Ovary (tissue), 10 donors: ENCODE measurements at places on chromosomes 12 and 14. TPM values are rescaled to one million over a fixed set of nuclear protein-coding genes. Genes with fewer than 3 reads are reported as not detected.

GRCh38 chr12:112322441-112322840 is 59.8 kb downstream of the HECTD4 start:
- no peak overlapping the region for H3K4me3 ChIP-seq
- H3K27me3 ChIP-seq: no peaks in the 10 kb centered on the region
- H3K36me3 ChIP-seq: no peaks in the 10 kb centered on the region
- no peak overlapping the region for H3K27ac ChIP-seq
- no peak for DNase-seq

GRCh38 chr12:20174528-20175175 is 193.7 kb upstream of the PDE3A start:
- H3K27ac ChIP-seq: no peak overlapping the region
- DNase-seq: no peak
- H3K4me3 ChIP-seq: no peak overlapping the region
- H3K4me1 ChIP-seq: no peaks in the 10 kb centered on the region
- no peaks in the 10 kb centered on the region for H3K27me3 ChIP-seq

Gene C12orf54
- 1.4 TPM for total RNA-seq

Gene TBC1D30
- total RNA-seq: 2.7 TPM

Gene MBD6
- total RNA-seq: 25.2 TPM

- no peaks in the 10 kb centered on the region for H3K27me3 ChIP-seq
- H3K36me3 ChIP-seq: no peaks in the 10 kb centered on the region
- H3K4me1 ChIP-seq: no peaks in the 10 kb centered on the region
- H3K4me3 ChIP-seq: no peak overlapping the region
Measured at GRCh38 chr14:24079491-24080141, 8.3 kb downstream of the CPNE6 start.

DNA sequence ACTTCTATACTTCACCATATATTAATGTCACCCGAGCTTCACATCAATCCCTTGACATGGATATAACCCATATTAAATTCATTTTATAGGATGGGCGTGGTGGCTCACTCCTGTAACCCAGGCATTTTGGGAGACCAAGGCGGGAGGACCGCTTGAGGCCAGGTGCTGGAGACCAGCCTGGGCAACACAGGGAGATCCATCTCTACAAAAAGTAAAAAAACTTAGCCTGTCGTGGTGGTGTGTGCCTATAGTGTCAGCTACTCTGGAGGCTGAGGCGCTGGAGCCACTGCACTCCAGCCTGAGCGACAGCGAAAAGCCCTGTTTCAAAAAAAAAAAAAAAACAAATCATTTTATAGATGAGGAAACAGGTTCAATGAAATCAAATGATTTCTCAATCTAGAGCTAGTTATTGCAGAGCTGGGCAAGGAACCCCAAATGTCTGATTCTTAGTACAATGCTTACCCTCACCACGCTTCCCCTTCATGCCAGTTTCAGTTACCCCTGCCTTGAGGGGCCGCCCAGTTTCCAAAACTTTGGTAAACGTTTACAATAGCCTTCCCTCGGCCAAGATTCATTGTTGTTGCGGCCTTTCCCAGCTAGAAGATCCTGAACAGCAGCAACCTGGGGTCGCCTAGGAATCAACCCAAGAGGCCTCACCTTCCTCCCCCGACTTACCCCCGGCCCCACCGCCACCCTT is 751 bp downstream of the PSMB5 start:
- H3K27me3 ChIP-seq: no peaks in the 10 kb centered on the region
- H3K4me1 ChIP-seq: peaks cover 4% of the 10 kb centered on the region
- no peaks in the 10 kb centered on the region for H3K36me3 ChIP-seq
- no peak for DNase-seq
- peak overlapping the region; percentile 66 for H3K4me3 ChIP-seq

Gene NOVA1
- 3.9 TPM for total RNA-seq

Gene CAPS2
- 19.3 TPM for total RNA-seq

DNA sequence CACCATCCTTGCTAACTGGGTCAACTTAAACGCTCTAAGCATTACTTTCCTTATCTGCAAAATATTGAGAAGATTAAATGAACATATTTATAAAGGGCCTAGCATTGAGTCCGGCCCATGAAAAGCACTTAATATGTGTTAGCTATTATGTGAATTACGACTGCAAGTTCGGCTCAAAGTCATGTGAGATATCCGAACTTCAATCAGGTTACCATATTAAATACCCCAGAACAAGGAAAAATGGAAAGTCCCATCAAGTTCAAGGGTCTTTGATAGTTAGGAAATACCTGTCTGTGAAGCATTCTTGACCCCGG is 487 bp upstream of the NRDE2 start:
- peak overlapping the region; percentile 59 for H3K4me3 ChIP-seq
- peaks cover 7% of the 10 kb centered on the region for H3K4me1 ChIP-seq
- DNase-seq: no peak
- no peaks in the 10 kb centered on the region for H3K27me3 ChIP-seq
- H3K36me3 ChIP-seq: no peaks in the 10 kb centered on the region

Gene TCL1B
- total RNA-seq: not detected

GRCh38 chr12:99752740-99753139 is 105.2 kb downstream of the GARIN6 start:
- H3K27ac ChIP-seq: no peak overlapping the region
- H3K4me1 ChIP-seq: no peaks in the 10 kb centered on the region
- H3K27me3 ChIP-seq: no peaks in the 10 kb centered on the region
- no peaks in the 10 kb centered on the region for H3K36me3 ChIP-seq

DNA sequence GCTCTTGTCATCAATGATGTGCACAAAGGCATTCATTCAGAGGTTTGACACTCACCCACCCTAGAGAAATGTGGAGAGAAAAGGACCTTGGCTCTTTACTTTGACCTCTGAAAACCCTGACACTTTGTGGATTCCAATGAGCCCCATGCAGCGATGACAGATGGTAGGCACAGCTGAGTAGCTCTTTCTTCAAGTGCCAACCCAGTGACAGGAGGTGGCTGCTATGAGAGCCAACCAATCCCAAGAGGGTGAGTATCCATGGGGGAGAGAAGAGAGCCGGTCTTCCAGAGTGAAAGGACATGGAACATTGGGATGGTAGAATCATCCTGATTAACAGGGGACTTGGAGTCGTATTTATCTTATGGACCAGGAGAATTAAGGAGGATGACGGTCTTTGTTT is 17.8 kb downstream of the SLC8A3 start:
- no peaks in the 10 kb centered on the region for H3K36me3 ChIP-seq
- no peaks in the 10 kb centered on the region for H3K4me1 ChIP-seq
- no peak overlapping the region for H3K4me3 ChIP-seq
- H3K27me3 ChIP-seq: no peaks in the 10 kb centered on the region

GRCh38 chr12:117010693-117011451 is 88.3 kb downstream of the TESC start:
- H3K36me3 ChIP-seq: no peaks in the 10 kb centered on the region
- H3K27me3 ChIP-seq: no peaks in the 10 kb centered on the region
- H3K4me1 ChIP-seq: no peaks in the 10 kb centered on the region
- no peak overlapping the region for H3K27ac ChIP-seq
- H3K4me3 ChIP-seq: no peak overlapping the region
- no peak for DNase-seq

DNA sequence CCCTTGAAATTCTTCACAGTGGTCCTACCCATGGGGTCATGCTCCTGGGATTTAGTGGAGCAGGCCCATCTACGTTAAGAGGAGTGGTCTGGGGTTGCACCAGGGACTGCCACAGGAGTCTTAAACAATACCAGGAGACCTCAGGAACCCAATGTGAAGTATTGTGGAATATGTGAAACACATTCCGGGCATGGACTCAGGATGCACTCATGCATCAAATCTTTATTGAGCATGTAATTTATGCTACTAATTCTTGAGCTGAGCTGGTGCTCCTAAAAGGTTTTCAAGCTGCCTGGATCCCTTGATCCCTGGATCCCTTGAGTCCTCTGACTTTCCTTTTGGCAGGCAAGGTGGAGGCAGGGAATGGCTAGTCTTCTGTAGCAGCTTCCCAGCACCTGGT is 8.8 kb downstream of the SERPINA10 start:
- no peak for DNase-seq
- H3K4me3 ChIP-seq: no peak overlapping the region
- no peaks in the 10 kb centered on the region for H3K27me3 ChIP-seq

Gene ASB2
- total RNA-seq: 2.0 TPM

DNA sequence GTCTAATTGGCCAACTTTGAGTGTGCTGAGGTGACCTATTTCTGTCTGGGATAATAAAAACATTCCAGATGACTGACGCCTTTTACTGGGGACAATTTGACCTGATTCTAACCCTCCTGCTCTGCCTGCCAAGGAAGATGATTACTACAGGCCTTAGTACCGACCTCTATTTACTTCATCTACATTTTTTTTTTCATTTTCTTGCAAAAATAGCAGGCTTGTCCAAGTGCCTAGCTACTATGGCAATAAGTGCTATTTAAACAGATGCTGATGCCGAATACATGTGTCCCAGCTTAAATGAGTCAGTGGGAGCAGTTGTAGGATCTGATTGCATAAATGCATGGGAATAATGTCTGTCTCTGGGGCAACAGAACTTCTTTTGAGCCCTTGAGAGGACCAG is 254.3 kb downstream of the RGS6 start:
- no peaks in the 10 kb centered on the region for H3K36me3 ChIP-seq
- H3K4me3 ChIP-seq: no peak overlapping the region
- DNase-seq: no peak
- peaks cover 5% of the 10 kb centered on the region for H3K4me1 ChIP-seq

Gene DENND5B
- 57.2 TPM for total RNA-seq

- H3K36me3 ChIP-seq: no peaks in the 10 kb centered on the region
- no peak overlapping the region for H3K27ac ChIP-seq
- no peak overlapping the region for H3K4me3 ChIP-seq
- no peaks in the 10 kb centered on the region for H3K27me3 ChIP-seq
- H3K4me1 ChIP-seq: no peaks in the 10 kb centered on the region
Measured at GRCh38 chr14:67319142-67319541, 40.5 kb downstream of the ATP6V1D start.

Gene TMEM52B
- not detected for total RNA-seq

- no peak overlapping the region for H3K4me3 ChIP-seq
- no peak overlapping the region for H3K27ac ChIP-seq
- no peak for DNase-seq
- no peaks in the 10 kb centered on the region for H3K4me1 ChIP-seq
- no peaks in the 10 kb centered on the region for H3K27me3 ChIP-seq
Measured at GRCh38 chr12:79524507-79525148, 166.1 kb downstream of the PAWR start.

- H3K4me3 ChIP-seq: no peak overlapping the region
- H3K4me1 ChIP-seq: no peaks in the 10 kb centered on the region
- H3K27me3 ChIP-seq: no peaks in the 10 kb centered on the region
- no peak for DNase-seq
Measured at GRCh38 chr14:50018201-50018932, 98.0 kb downstream of the VCPKMT start.

DNA sequence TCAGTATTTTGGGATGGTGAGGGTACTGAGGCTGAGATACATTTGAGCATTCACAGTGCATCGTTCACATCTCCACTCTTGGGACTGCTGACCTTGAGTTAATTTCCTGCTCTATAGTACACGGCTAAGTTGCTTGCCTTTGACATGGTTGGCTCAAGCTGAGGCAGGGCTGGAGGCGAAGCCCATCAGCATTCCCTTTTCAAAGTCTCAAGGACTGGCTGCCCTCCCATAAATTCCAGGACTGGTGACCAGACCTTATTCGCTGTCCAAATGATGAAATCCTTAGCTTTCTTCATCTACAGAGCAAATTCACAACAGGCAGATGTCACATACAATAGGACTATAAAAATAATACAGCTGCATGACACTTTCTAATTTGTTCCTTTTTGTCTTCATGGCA is 85.9 kb downstream of the SSPN start:
- H3K36me3 ChIP-seq: no peaks in the 10 kb centered on the region
- no peak overlapping the region for H3K27ac ChIP-seq
- H3K27me3 ChIP-seq: no peaks in the 10 kb centered on the region
- no peak overlapping the region for H3K4me3 ChIP-seq

GRCh38 chr12:115543269-115543668 is 734.2 kb downstream of the MED13L start:
- H3K27ac ChIP-seq: no peak overlapping the region
- no peaks in the 10 kb centered on the region for H3K36me3 ChIP-seq
- H3K27me3 ChIP-seq: no peaks in the 10 kb centered on the region
- no peak for DNase-seq
- H3K4me1 ChIP-seq: no peaks in the 10 kb centered on the region
- H3K4me3 ChIP-seq: no peak overlapping the region

- H3K4me1 ChIP-seq: no peaks in the 10 kb centered on the region
- H3K4me3 ChIP-seq: no peak overlapping the region
- no peaks in the 10 kb centered on the region for H3K27me3 ChIP-seq
- no peak overlapping the region for H3K27ac ChIP-seq
Measured at GRCh38 chr12:27260746-27261145, 16.7 kb downstream of the STK38L start.

Gene ATXN7L3B
- total RNA-seq: 41.4 TPM

- H3K4me1 ChIP-seq: peaks cover 2% of the 10 kb centered on the region
- no peak for DNase-seq
Measured at GRCh38 chr12:2348482-2348852, 295.7 kb downstream of the CACNA1C start.

Gene HOXC13
- not detected for total RNA-seq

Gene TAMALIN
- total RNA-seq: 20.8 TPM

DNA sequence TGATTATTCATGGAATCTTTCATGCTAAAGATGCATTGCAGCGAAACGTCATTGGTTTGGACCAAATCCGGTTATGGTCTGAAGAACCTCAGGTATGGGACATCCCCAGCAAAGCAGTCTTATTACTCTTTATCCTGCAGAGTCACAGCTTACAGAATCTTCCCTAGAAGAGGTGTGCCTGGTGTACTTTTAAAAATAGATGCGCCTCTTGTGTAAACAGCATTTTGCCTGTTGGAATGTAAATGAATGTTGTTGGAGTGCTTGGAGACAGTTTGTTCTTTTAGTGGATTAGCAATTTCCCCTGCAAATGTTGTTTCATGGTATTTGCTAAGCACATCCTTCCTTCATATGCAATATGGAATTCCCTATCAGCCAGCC is 242.5 kb downstream of the ZFP36L1 start:
- peaks cover 38% of the 10 kb centered on the region for H3K4me1 ChIP-seq
- no peaks in the 10 kb centered on the region for H3K36me3 ChIP-seq
- no peak for DNase-seq
- no peaks in the 10 kb centered on the region for H3K27me3 ChIP-seq

DNA sequence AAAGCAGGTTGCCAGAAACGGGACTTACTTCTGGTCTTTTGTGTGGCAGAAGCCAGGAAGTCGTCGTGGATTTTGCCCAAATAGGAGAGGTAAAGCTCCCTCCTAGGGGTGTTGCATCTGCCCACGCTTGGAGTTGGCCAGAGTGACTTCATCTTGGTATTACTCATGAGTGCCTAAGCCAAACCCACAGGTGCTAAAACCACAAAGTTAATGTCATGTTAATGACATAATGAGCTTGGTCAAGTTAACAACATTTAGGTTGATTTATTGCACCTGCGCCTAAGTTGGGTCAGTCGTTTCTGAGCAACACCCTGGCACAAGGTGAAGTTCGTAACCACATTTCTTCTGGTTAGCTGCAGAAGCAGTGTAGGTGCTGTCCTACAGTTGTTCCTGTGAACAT is 225.2 kb downstream of the FUT8 start:
- H3K27ac ChIP-seq: no peak overlapping the region
- no peaks in the 10 kb centered on the region for H3K4me1 ChIP-seq
- H3K36me3 ChIP-seq: no peaks in the 10 kb centered on the region
- no peaks in the 10 kb centered on the region for H3K27me3 ChIP-seq
